ENCODE measurements at places on chromosomes 1 and 21. TPM values are rescaled to one million over a fixed set of nuclear protein-coding genes. Genes with fewer than 3 reads are reported as not detected.

Gene USP33
- 91.3 TPM for total RNA-seq

Gene RERE
- total RNA-seq: 144 TPM

Gene PDC
- not detected for total RNA-seq

Gene HEYL
- total RNA-seq: 91.2 TPM

DNA sequence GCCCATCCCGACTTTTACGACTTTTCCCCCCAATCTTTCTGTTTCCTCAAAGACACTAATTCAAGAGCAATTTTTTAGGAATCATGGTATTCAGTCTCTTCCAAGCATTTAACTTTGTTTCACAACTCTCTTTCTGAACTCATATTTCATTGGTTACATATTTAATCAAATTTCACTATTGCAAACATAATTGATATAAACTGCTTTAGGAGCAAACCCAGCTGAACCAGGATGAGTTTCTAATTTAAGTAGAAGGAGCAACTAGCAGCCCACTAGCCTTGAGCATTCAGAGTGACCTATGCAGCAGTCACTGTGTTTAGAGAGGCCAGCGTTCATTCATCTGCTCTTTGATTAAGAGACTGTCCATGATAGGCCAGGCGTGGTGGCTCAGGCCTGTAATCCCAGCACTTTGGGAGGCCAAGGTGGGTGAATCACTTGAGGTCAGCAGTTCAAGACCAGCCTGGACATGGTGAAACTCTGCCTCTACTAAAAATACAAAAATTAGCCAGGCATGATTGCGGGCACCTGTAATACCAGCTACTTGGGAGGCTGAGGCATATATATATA, 1.8 kb downstream of the CELA2B start:
- no peak for DNase-seq
- H3K36me3 ChIP-seq: no peaks in the 10 kb centered on the region
- no peak overlapping the region for H3K4me3 ChIP-seq
- no peaks in the 10 kb centered on the region for H3K27me3 ChIP-seq
- H3K4me1 ChIP-seq: no peaks in the 10 kb centered on the region

GRCh38 chr1:101235216-101235695, 1.6 kb upstream of the S1PR1 start:
- H3K27me3 ChIP-seq: no peaks in the 10 kb centered on the region
- DNase-seq: no peak
- peak overlapping the region; percentile 91 for H3K4me3 ChIP-seq
- H3K27ac ChIP-seq: peak overlapping the region; percentile 63
- no peaks in the 10 kb centered on the region for H3K36me3 ChIP-seq

- no peak for DNase-seq
- H3K27ac ChIP-seq: no peak overlapping the region
- H3K27me3 ChIP-seq: no peaks in the 10 kb centered on the region
- H3K36me3 ChIP-seq: no peaks in the 10 kb centered on the region
- peaks cover 15% of the 10 kb centered on the region for H3K4me1 ChIP-seq
Observed at GRCh38 chr1:31796707-31797106, 19.1 kb downstream of the SPOCD1 start.

DNA sequence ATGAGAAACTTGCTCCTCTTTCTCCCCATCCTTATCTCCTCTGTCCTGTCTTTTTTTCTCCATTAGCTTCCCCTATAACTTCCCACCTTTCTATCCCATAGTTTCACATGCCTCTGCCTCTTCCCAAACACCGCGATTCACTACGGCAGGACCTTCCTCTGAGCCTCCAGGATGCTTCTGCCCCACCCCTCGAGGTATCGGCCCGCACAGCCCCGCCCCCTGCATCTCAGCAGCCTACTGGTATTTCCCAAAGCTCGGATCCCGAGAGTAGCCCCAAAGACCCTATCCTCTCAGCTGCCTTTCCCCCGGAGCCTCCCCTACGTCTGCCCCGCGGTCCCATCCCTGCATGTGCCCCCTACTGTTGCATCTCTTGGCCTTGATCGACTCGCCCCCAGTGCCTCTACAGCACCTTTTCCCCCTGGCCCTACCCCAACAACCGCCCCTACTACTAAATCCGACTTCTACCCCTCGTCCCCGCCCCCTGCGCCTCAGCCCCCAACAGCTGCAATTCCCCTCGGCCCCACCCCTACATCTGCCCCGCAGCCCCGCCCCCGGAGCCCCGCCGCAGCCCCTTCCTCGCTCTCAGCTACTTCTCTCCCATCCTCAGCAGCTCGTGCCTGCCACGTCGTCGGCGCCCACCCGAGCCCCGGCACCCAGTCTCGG, 512 bp downstream of the PIAS3 start:
- H3K4me1 ChIP-seq: peaks cover 14% of the 10 kb centered on the region
- no peak for DNase-seq
- H3K27me3 ChIP-seq: no peaks in the 10 kb centered on the region
- peak overlapping the region; percentile 98 for H3K4me3 ChIP-seq
- H3K36me3 ChIP-seq: peaks cover 33% of the 10 kb centered on the region

- no peaks in the 10 kb centered on the region for H3K27me3 ChIP-seq
- DNase-seq: no peak
- H3K4me3 ChIP-seq: no peak overlapping the region
- no peak overlapping the region for H3K27ac ChIP-seq
Observed at GRCh38 chr1:59979666-59980065, 53.1 kb upstream of the CYP2J2 start.

- no peaks in the 10 kb centered on the region for H3K27me3 ChIP-seq
- no peaks in the 10 kb centered on the region for H3K36me3 ChIP-seq
- H3K4me3 ChIP-seq: no peak overlapping the region
- DNase-seq: no peak
- H3K4me1 ChIP-seq: peaks cover 6% of the 10 kb centered on the region
Observed at GRCh38 chr1:51230501-51231078, 5.5 kb upstream of the RNF11 start.

DNA sequence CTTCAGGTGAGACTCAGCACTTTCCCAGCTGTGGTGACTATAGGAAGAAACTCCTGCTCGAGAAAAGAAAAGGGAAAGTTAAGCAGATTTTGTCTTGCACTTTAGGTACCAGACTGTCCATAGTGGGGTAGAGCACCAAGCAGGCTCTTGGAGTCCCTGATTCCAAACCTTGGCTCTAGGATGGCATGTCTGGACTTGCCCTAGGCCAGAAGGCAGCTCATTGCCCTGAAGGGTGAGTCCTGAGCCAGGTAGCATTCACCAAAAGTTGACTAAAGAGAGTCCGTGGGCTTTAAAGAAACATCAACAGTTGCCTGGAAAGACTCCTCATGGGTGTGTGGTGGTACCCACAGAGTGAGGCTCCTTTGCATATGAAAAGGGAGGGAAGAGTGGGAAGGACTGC, 145.2 kb upstream of the SNX7 start:
- H3K36me3 ChIP-seq: no peaks in the 10 kb centered on the region
- no peaks in the 10 kb centered on the region for H3K4me1 ChIP-seq
- no peak overlapping the region for H3K4me3 ChIP-seq
- DNase-seq: no peak
- H3K27ac ChIP-seq: no peak overlapping the region

GRCh38 chr1:170010443-170010842, 64.1 kb downstream of the KIFAP3 start:
- peaks cover under 1% of the 10 kb centered on the region for H3K36me3 ChIP-seq
- H3K4me3 ChIP-seq: no peak overlapping the region
- H3K4me1 ChIP-seq: no peaks in the 10 kb centered on the region
- no peak overlapping the region for H3K27ac ChIP-seq

- H3K27me3 ChIP-seq: peaks cover 16% of the 10 kb centered on the region
- no peaks in the 10 kb centered on the region for H3K36me3 ChIP-seq
- H3K4me1 ChIP-seq: peaks cover 21% of the 10 kb centered on the region
- H3K27ac ChIP-seq: no peak overlapping the region
- no peak for DNase-seq
- no peak overlapping the region for H3K4me3 ChIP-seq
Observed at GRCh38 chr1:155076371-155076770, 2.3 kb upstream of the EFNA3 start.

DNA sequence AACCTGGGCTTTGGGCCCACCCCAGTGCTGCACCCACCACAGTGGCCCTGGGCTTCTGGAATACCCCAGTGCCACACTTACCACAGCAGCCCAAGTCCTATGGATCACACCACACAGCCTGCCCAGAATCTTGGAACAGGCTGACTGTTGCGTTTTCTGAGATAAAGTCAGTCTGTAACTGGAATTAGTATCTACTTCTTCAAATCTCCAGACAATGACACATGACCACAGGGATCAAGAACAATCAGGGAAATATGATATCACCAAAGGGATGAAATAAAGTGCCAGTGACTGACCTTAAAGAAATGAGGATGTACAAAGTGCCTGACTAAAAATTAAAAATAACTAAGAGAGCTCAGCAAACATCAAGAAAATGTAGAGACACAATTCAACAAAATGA, 239.7 kb upstream of the PLD5 start:
- no peak overlapping the region for H3K27ac ChIP-seq
- H3K4me1 ChIP-seq: no peaks in the 10 kb centered on the region
- H3K36me3 ChIP-seq: no peaks in the 10 kb centered on the region
- no peaks in the 10 kb centered on the region for H3K27me3 ChIP-seq
- no peak overlapping the region for H3K4me3 ChIP-seq

GRCh38 chr1:151935154-151935553, 25.8 kb upstream of the THEM4 start:
- no peaks in the 10 kb centered on the region for H3K27me3 ChIP-seq
- H3K4me1 ChIP-seq: no peaks in the 10 kb centered on the region

DNA sequence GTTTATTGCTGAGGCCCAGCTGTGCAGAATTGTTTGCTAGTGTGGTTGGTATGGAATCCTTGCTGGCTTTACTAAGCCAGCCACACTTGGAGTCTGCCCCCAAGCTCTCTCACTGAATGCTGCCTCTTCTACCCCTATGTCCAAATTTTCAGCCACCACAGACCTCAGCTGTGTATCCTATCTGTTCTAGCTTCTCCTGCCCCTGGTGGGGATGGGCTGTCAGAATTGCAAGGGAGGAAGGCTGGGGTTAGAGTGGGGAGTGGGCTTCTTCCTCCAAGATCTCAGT, 4.4 kb downstream of the NHLH1 start:
- H3K4me3 ChIP-seq: no peak overlapping the region
- no peak overlapping the region for H3K27ac ChIP-seq
- H3K36me3 ChIP-seq: no peaks in the 10 kb centered on the region
- H3K4me1 ChIP-seq: peaks cover 5% of the 10 kb centered on the region

- H3K4me3 ChIP-seq: peak overlapping the region; percentile 59
- DNase-seq: no peak
- no peaks in the 10 kb centered on the region for H3K4me1 ChIP-seq
- no peaks in the 10 kb centered on the region for H3K27me3 ChIP-seq
- H3K27ac ChIP-seq: no peak overlapping the region
Observed at GRCh38 chr1:22654692-22655091, 1.7 kb downstream of the C1QB start.

GRCh38 chr1:2609319-2610035, 22.9 kb downstream of the PRXL2B start:
- H3K36me3 ChIP-seq: no peaks in the 10 kb centered on the region
- H3K4me3 ChIP-seq: no peak overlapping the region
- DNase-seq: no peak
- H3K4me1 ChIP-seq: no peaks in the 10 kb centered on the region
- H3K27ac ChIP-seq: no peak overlapping the region

GRCh38 chr1:226353698-226354525, 44.9 kb upstream of the LIN9 start:
- no peaks in the 10 kb centered on the region for H3K27me3 ChIP-seq
- peaks cover 1% of the 10 kb centered on the region for H3K36me3 ChIP-seq
- no peak overlapping the region for H3K4me3 ChIP-seq

DNA sequence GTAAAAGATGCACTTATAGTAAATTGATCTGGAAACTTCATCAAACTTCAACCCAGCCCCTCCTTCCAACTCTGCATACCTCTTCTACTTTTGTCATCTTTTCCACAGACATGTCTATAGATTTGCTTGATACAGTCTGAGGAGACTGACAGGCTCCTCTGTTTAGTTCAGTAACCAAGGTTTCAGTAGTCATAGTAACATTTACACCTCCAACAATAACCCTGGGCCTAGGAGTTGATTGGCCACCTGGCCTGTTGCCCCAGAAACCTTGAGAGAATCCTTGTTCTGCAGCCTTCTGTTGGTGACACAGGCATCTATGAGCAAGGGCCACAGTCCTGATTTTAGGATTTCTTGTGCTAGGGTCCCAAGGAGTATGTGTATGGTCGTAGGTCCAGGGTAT, at the start of gene CFAP141:
CFAP141 (minus strand) TSS at position 138 of the 400 bp plus-strand sequence; CDS start at position 112, 26 bp downstream.
- H3K27me3 ChIP-seq: no peaks in the 10 kb centered on the region
- no peak within 1 kb of the TSS for H3K27ac ChIP-seq
- no peak for DNase-seq
- no peak within 1 kb of the TSS for H3K4me3 ChIP-seq

GRCh38 chr1:175221557-175222175, 29.1 kb upstream of the KIAA0040 start:
- H3K27me3 ChIP-seq: no peaks in the 10 kb centered on the region
- no peaks in the 10 kb centered on the region for H3K36me3 ChIP-seq
- peak overlapping the region; percentile 22 for H3K4me3 ChIP-seq
- peaks cover 9% of the 10 kb centered on the region for H3K4me1 ChIP-seq
- peak overlapping the region; percentile 51 for H3K27ac ChIP-seq
- no peak for DNase-seq

GRCh38 chr1:161719325-161719611, 2.1 kb upstream of the FCRLB start:
- H3K4me1 ChIP-seq: no peaks in the 10 kb centered on the region
- H3K36me3 ChIP-seq: no peaks in the 10 kb centered on the region
- no peak overlapping the region for H3K27ac ChIP-seq
- no peak overlapping the region for H3K4me3 ChIP-seq

Measured in thoracic aorta (tissue), 2 donors.